Left ventricle myocardium inferior (tissue), 1 donor: ENCODE measurements at places on chromosomes 5 and 9.

- DNase-seq: no peak
Measured at GRCh38 chr5:65015767-65016166, 247.0 kb downstream of the CWC27 start.

GRCh38 chr9:15068261-15068660 lies 158.0 kb upstream of the FREM1 start:
- DNase-seq: no peak

- DNase-seq: peak; percentile 64
Measured at GRCh38 chr9:75378036-75378435, 289.7 kb downstream of the OSTF1 start.

DNA sequence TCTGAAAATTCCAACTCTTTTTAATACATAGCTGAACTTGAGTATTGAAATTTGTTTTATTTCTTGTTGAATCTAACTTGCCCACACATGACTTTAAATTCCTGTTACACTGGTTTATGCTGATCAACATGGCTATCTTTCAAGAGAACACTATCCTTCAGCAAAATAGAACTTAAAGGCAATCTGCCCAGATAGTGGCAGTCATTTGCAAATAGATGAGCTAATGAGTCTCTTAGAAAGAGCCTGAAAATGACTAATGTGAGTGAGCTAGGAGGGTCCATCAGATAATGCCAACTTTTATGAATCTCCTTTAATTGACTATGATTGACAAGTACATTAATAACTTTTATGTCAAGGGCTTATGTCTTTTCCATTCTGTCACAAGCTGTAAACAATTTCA lies 1360.8 kb upstream of the C9orf72 start:
- no peak for DNase-seq

GRCh38 chr9:135023786-135024405 lies 63.6 kb upstream of the OLFM1 start:
- no peak for DNase-seq

GRCh38 chr5:38719916-38720315 lies 125.9 kb upstream of the OSMR start:
- DNase-seq: no peak
